ENCODE measurements at places on chromosomes 13 and 19. TPM values are rescaled to one million over a fixed set of nuclear protein-coding genes. Genes with fewer than 3 reads are reported as not detected.

TNFSF13B gene
- total RNA-seq = not detected

C2CD4C gene
- 8.8 TPM for total RNA-seq

TM9SF2 gene
- total RNA-seq = 220 TPM

SLC7A1 gene
- total RNA-seq = 20.2 TPM

PRRG2 gene
- 0.43 TPM for total RNA-seq

ALDH16A1 gene
- 41.6 TPM for total RNA-seq

CPT1C gene
- total RNA-seq = 0.53 TPM

NLRP5 gene
- 0.24 TPM for total RNA-seq

MAP4K1 gene
- 1.4 TPM for total RNA-seq

DNA sequence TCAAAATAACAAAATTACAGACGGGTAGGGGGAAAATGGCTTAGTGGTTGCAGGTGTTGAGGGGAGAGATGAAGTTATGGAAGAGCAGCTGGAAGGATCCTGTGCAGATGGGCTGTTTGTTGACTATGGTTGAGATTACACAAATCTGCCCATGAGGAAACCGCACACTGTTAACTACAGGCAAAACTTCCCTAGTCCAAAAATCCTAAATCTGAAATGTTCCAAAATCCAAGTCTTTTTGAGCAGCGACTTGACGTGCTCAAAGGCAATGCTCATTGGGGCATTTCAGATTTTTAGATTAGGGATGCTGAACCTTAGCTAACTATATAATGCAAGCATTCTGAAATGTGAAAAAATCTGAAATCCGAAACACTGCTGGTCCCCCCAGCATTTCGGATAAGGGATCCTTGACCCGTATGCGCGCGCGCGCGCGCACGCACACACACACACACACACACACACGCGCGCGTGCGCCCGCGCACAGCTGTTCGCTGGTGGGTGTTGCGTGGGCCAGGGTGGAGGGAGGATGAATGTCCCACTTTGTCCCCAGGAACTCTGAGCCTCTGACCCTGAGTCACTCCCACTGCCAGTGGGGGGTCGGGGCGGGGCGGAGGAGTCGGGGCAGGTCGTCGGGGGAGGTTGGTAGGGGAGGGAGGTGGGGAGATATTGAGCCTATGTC, 6.8 kb downstream of the F2RL3 start:
- no peak for DNase-seq

GRCh38 chr19:18972301-18972811, 31.3 kb upstream of the HOMER3 start:
- peak; percentile 35 for DNase-seq

GRCh38 chr13:66879988-66880387, 350.1 kb downstream of the PCDH9 start:
- DNase-seq = no peak

DNA sequence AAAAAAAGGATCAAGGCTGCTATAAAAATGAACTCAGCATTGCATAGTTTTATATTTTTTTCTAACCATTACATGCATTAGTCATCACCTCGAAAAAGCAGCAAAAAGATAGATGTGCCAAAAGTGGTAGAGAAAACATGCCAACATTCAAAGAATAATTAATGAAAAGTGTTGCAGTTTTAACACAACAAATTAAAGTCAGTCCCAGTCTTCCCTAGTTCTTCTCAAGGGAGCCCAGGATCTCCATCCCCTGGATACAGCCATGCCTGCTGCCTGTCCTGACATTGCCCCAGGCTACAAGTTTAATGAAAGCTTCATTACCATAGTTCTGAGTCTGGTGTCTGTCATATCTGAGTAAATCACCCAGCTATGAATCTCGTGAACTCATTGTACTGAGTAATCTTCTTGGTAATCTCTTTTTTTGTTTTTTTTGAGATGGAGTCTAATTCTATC, 116.6 kb upstream of the KLF12 start:
- peak; percentile 46 for DNase-seq

GRCh38 chr19:56217039-56217949, 15.2 kb downstream of the ZSCAN5C start:
- DNase-seq = no peak

DNA sequence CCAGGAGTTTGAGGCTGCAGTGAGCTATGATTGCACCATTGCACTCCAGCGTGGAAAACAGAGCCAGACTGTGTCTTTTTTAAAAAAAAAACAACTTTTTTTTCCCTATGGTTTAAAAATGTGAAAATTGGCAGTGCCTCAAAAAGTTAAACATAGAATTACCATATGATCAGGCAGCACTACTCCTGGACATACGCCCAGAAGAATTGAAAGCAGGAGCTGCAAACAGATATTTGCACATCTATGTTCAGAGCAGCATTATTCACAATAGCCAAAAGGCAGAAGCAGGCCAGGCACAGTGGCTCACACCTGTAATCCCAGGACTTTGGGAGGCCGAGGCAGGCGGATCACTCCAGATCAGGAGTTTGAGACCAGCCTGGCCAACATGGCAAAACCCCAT, 3.8 kb upstream of the RETN start:
- DNase-seq = no peak

DNA sequence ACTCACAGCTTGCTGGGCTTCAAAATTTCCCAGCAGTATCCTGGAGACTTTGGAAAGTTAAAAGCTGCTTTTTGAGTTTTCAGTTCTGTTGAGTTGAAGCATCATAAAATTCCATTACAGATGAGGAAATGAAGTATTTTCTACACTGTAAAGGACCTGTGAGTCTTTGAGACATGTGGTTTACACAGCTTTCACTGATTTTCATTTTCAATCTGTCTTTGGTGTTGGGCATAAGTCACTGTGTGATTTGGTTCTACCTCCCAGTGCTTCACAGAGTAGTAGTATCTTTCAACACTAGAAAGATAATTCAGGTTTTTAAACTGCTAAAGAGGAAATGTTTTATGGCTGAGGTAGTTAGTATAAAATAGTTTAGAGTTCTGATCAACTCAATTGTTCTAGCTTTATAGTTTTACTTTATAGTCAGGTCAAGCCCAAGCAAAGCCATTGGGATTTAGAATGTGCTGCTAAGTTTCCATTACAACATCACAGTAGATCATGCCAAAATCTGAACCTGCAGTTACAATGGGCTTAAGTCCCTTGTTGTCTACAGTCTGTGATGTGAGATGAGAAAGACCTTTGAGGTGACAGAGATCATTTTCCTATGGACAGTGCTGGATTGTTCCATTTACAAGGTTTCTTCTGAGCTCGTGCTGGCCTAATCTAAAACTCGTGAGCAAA, 161.6 kb downstream of the FLT1 start:
- no peak for DNase-seq

DNA sequence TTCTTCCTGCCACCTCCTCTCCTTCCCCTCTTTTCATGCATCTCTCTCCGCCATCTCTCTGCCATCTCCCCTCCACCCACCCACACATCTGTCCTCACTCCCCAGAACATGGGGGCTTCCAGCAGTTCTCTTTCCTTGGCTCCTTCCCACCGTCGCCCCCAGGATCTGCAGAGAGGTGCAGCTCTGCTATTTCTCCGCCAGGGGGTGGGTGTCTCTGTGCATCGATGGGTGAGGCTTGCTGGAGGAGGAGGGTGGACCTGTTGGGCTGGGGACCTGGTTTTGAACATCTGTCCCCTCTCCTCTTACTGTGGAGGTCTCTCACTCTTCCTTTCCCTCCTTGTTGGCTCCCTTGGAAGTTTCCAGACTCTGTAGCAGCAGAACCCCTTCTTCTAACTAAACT, 51.7 kb downstream of the MYH14 start:
- no peak for DNase-seq

- no peak for DNase-seq
Observed at GRCh38 chr13:44652962-44653660, 77.0 kb upstream of the TSC22D1 start.

- no peak for DNase-seq
Observed at GRCh38 chr13:94999871-95000270, 287.5 kb upstream of the SOX21 start.

DNA sequence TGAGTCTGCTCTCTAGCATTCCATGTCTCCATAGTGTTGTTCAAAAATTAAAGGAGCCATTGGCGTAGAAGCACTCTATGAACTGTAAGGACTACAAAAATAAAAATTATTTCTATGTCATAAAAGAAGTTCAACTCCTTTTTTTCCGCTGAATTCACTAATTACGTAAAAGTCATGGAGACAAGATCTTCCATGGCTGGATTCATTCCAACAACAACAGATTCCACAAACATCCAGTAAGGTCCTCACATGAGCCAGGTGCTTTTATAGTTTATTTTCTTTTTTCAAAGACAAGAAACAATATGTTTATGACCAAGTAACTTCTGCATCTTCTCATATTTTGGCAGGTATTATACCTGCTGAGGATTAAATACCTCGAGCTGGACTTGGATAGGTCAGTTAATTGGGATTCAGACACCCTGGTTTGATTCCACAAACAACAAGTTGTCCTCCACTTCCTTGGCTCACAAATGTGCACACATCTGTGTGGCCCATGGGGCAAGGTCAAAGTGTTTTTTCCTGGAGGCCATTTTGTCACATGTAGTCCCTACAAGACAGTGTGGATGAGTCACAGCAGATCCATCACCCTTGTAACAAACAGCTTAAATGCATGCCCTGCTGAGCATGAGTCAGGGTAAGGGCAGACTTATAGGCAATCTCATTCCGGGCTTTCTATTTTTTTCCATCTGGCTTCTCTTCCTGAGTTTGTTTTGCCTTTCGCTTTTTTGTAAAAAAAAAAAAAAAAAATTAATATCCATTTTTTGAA, 475.6 kb downstream of the COG6 start:
- DNase-seq = peak; percentile 76

- no peak for DNase-seq
Observed at GRCh38 chr19:3902317-3902973, 22.0 kb downstream of the ATCAY start.

DNA sequence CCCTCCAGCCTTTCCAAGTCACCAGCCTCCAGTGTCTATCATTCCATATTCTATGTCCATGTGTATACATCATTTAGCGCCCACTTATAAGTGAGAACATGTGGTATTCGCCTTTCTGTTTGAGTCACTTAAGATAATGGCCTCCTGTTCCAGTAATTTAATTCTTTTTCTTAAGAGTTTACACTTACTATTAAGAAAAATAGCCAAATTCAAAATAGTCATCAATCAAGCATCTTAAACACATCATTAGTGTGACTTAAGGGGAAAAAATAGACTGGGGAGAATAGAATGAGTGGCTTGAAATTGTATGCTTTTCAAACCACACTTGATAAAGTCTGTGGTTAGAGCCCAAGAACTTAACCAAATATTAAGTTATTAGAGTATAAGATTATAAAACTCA, 248.0 kb downstream of the MAB21L1 start:
- no peak for DNase-seq
